SIG-M5 (cell line): ENCODE measurements at places on chromosomes 4 and X.

GRCh38 chr4:17469931-17470674 lies 41.8 kb downstream of the QDPR start:
- no peak for DNase-seq

- DNase-seq = no peak
These were observed 41.1 kb downstream of the AFF1 start for GRCh38 chr4:86975927-86976326.

GRCh38 chrX:11992271-11992670 lies 146.0 kb upstream of the FRMPD4 start:
- no peak for DNase-seq

DNA sequence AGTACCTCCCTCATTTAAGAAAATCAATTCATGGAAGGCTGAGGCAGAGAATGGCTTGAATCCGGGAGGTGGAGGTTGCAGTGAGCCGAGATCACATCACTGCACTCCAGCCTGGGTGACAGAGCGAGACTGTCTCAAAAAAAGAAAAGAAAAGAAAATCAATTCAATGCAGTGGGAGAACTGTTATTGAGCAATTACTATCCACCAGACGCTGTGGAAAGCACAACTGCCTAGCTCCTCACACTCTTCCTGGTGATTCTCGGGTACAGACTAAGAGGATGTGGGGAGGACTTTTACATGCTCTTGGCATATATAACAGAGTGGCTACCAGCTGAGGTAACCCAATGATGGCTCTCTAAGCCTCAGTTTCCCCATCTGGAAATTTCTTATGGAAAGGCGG lies 2.7 kb upstream of the TMSB4X start:
- DNase-seq = peak; percentile 2

- no peak for DNase-seq
These were observed 609 bp downstream of the NR3C2 start for GRCh38 chr4:148441624-148441985.

DNA sequence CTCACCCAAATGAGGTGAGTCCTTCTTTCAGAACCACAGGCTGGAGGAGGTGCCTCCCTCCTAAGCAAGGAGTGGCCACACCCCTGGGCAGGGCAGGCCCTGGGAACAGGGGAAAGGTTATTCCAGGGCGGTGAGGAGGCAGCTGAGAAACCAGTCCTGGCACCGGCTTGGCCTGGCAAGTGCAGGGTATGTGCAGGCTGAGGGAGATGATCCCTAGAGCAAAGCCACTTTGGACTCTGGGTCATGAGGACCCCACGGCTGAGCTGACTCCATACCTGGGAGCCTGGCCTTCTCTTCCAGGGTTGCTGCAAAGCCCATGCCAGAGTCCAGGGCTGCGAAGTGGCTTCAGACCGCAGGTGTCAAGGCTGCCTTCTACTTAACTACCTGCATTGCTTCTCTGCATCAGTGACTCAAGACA lies 49.5 kb upstream of the HELT start:
- no peak for DNase-seq

DNA sequence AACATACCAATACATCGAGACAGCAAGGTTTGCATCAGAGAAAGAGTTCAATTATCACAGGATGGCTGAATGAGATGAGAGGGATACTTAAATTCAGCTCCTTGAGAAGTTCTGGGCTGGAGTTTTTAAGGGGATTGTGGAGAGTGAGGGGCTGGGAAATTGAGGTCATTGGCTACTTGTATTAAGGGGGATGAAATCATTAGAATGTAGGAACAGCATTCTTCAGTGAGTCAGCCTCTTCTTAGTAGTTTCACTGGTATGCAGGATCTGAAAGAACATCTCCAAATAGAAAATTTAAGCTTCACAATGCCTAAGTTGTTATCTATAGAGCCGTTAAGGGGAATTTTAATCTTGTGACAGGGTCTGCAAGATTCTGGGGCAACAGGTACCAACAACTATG lies 211.6 kb upstream of the TAPT1 start:
- no peak for DNase-seq

DNA sequence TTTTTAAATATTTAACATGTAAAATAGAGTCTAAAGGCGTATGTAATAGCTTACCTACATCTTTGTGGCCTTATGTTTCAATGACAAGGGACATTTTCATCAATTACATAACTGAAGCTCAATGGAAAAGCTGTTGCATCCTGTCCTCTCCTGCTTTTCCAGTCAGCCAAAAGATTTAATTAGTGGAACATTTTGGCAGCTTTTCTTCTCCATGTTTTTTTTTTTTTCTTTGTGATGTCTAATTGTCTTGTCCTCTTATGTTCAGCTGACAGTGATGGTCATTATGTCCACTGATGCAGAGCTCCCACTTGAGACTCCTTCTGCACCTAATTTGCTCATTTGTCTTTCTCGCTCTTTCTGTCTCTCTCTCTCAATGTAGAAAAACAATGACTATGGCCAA lies 422.2 kb downstream of the GABRG1 start:
- DNase-seq = no peak

DNA sequence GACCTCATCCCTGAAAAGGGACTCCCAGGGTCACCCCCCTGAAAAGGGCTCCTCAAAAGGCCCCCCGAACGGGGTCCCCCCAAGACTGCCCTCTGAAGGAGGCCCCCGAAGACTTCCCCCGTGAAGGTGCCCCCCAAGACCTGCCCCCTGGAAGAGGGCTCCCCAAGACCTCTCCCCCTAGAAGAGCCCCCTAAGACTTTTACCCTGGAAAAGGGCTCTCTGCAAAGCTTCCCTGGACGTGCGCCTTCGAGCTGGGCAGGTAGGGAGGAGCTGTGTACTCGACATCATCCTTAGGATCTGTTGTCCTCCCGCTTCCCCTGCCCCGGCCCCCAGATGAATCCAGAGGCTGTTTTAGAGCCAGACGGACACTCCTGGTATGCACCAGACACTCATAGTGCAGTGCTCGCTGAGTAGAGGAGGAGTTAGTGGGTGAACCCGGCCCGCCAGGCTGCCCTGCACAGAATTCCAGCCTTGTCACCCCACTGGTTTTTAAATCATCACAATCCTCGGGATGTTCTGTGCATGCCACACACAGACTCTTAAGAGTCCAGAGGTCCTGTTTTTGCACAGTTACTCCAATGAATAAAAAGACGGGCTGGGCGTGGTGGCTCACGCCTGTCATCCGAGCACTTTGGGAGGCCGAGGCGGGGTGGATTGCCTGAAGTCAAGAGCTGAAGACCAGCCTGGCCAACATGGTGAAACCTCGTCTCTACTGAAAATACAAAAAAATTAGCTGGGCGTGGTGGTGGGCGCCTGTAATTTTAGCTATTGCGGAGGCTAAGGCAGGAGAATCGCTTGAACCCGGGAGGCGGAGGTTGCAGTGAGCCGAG lies 5.7 kb upstream of the SLC25A6 start:
- DNase-seq = no peak

DNA sequence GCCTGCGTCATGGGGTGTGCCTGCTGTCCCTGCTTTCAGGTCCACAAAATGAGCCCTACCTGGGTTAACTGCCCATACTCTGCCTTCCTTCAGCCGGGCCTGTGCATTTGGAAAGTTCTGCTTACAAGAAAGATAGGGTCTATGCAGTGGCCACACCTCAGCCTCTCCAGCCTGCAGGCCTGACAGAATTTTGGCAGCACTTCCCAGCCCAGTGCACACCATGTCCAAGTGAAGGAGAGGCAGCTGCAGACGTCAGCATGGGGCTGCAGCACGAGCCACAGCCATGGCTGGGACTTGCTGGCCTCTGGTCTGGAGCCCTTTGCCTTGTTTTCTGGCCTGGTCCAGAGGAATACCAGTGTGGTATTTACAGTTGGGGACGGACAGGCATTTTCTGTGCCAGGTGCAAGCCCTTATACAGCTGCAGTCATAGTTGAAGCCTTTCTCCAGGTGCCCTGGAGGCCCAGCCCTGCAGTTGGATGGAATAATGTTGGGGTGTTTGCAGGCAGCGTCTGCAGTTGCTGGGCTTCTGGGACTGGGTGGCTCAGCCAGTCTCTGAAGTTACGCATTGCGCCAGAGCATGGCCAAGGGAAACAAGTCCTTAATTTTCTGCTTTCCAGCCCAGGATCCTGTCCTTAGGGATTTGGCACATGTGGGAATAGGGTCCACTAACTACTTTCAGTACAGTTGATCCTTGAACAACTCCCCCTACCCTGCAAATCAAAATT lies 26.2 kb downstream of the JADE1 start:
- DNase-seq = no peak

DNA sequence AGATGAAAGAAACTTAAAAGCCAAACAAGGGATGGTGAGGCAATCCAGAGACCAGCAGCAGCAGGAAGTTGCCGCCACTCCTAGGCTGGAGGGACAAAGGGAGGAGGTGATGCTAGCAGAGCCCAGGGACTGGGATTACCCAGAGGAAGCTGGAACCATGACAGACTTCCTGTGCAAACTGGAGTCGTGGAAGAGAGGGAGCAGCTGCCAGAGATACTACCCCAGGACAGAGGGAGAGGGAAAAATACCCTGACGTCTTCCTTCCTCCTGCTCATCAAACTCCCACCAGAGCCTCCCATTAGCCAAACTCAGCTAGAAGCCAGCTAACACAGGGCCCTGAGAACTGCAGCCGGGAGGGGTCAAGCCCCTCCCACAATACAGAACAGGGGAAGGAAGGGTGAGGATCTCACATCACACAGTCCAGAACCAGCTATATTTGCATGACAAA lies 101.2 kb upstream of the KLF3 start:
- no peak for DNase-seq

- DNase-seq = no peak
These were observed 711.5 kb upstream of the PITX2 start for GRCh38 chr4:111334361-111334760.

DNA sequence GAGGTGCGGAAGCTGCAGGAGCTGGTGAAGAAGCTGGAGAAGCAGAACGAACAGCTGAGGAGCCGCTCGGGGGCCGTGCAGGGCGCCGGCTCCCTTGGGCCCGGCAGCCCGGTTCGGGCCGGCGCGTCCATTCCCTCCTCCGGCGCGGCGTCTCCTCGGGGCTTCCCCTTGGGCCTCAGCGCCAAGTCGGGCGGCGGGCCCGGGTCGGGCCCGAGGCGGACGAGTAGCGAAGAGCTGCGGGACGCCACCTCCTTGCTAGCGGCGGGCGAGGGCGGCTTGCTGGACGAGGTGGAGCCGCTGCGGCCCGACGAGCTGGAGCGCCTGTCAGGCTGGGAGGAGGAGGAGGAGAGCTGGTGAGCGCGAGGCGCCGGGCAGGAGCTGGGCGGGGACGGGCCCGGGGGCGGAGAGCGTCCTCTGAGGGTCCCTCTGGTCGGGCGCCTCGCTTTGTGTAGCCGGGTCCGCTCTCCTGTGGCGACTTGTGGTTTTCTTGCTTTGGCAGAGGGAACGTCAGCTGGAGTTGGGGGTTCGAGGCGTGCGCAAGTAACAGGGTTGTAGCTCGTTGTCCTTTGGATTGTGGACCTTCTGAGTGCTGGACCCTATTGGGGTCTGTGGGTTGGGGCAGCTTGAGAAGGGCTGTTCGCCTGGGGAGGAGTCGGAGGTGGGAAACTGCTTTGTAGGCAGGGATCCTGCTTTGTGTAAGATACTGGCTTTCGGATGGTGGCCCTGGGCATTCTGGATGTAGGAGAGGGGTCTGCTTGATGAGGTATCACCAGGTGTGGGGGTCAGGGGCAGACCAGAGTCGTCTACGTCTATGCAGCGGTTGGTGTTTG lies 662 bp downstream of the SLAIN2 start:
- DNase-seq = no peak

DNA sequence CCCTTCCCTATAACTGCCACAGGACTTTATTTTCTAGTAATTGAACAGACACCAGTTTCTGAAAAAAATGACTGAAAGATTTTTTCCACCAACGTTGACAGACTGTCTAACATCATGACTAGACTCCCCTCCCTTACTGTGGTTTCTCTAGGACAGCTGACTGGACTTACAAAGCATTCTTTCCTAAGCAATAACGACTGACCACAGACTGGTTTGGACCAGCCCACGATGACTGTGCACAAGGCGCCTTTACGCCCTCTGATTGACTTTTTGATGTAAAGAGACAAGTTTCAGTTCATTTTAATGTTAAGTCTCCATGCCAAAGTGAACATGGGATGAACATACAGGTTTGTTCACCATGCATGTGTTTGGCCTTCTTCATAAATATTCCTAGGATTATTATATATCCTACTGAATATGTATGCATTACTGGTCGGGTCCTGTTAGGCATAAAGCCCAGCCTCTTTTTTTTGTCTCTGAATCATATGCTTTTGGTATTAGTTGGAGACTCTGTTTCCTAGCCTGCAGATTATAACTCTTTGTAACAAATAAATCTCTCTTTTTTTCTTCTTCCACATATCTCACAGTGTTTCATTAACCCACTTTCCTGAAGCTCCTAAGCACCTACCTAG lies 50.5 kb upstream of the UGT2B4 start:
- no peak for DNase-seq

DNA sequence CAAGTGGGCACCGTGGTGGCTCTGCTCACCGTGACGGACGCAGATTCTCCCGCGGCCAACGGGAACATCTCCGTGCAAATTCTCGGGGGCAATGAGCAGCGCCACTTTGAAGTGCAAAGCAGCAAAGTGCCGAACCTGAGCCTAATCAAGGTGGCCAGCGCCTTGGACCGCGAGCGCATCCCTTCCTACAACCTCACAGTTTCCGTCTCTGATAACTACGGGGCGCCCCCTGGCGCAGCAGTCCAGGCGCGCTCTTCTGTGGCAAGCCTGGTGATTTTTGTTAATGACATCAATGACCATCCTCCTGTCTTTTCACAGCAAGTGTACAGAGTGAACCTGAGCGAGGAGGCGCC lies 2.7 kb downstream of the FAT4 start:
- no peak for DNase-seq

DNA sequence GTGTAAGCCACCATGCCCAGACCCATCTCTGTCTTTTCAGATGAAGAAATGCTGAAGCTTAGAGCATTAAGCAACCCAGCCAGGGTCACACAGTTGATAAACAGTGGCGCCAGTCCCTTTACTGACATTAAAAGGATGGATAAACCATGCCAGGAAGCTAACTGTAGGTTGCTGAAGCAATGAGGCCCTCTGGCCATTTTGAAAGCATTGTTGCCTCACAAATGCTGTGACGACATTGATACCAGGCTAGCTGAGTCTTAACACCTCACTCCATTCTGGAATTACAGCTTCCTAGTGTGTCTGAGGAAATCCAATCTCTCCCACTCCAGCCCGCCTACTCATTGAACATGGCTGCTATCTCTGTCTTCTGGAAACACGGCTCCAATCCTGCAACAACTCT lies 89.7 kb downstream of the LNX1 start:
- DNase-seq = no peak

- no peak for DNase-seq
These were observed 32.3 kb upstream of the IRF2 start for GRCh38 chr4:184506527-184507121.
